ENCODE measurements at places on chromosomes 12 and 14. TPM values are rescaled to one million over a fixed set of nuclear protein-coding genes. Genes with fewer than 3 reads are reported as not detected.

Gene VDR
- total RNA-seq, result 82.6 TPM

Gene CLEC12A
- not detected for total RNA-seq

- DNase-seq, result no peak
Measured at GRCh38 chr14:53953828-53954550, 2.6 kb downstream of the BMP4 start.

GRCh38 chr12:6279631-6280030 lies 30.9 kb upstream of the PLEKHG6 start:
- no peak for DNase-seq

GRCh38 chr14:66369157-66369697 lies 116.9 kb upstream of the CCDC196 start:
- DNase-seq, result no peak

Gene TMEM253
- 0.70 TPM for total RNA-seq

DNA sequence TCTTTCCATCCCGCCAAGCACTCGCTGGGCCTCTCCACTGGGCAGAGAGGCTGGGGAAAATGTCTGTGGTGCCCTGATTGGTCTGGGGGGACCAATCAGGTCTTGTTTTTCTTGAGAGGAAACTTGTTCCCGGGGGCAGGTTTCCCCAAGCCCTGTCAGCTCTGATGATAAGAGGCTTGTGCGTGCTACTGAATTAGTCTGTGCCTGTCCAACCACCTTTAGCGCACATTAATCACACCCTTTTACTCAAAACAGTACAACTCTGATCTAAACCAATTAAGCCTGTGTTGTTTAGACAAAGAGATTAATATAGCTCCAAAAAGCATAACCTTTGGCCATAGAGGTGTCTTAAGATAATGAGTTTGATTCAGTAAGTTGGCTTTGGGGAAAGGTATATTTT lies 580.4 kb downstream of the VRK1 start:
- DNase-seq, result no peak

Gene RD3L
- total RNA-seq, result not detected

GRCh38 chr14:76771437-76771980 lies 10.2 kb downstream of the VASH1 start:
- DNase-seq, result no peak

DNA sequence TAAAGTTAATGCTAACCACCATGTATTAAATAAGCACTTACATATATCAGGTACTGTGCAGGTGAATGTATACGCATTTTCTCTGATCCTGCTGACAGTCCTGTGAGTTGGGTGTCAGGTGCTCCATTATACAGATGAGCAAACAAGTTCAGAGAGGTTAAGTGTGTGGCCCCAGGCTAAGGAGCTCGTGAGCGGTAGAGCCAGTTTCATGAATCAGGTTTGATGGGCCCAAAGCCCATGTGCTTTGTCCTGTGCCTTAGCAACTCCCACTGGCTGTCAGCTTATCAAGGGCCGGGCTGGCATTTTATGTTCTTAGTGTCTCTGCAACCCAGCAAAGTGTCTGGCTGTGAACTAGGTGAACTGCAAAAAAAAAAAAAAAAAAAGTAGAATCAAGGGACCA lies 701.2 kb upstream of the TBX3 start:
- DNase-seq, result no peak

GRCh38 chr12:105451211-105451610 lies 120.7 kb downstream of the C12orf75 start:
- no peak for DNase-seq

Gene TPPP2
- total RNA-seq, result not detected

DNA sequence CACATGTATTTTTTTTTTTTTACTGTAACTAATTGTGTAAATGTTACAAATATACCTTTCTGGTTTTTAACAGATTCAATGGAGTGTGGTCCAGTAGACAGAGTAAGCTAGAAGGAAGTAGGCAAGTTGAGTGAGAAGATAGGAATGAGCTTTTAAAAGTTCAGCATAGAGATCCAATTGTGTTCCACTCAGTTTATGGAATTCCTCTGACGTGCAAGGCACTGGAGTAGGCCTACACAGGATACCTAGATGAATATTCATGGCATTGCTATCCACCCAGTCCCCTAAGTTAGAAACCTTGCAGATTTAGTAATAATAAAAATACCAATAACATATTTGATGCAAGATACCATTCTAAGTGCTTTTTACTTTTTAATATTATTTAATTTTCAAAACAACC lies 225.6 kb upstream of the ARID2 start:
- no peak for DNase-seq

GRCh38 chr14:80212023-80212397 lies 706 bp upstream of the DIO2 start:
- no peak for DNase-seq

DNA sequence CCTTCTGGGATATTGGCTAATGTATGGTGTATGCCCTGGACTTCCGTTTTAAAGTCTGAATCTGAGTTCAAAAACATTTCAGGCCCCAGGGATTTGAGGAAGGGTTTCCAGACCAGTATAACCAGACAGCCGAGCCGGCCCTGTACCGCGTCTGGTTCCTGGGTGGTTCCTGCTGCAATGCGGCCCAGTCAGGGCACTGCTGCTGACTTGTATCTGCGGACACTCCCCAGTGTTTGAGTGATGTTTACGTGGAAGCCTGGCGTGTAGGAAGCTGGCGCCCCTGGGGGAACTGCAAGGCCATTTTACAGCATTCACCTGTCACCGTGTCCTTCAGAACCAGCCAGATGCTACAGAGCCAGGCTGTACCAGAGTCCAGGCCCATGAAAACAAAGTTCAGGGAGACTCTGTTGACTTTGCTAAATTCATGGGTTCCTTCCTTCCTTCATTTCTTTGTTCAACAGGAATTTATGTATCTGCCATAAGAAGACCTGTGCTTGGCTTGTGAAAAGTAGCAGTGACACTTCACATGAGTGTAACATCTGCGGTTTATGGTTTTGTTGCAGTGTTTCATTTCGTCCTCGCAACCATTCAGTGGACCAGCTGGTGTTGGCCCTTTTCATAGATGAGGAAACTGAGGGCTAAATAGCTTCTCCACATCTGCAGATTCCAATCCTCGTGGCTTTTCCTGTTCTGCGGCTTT lies 16.8 kb downstream of the EML1 start:
- no peak for DNase-seq

Gene ESPL1
- total RNA-seq, result 0.40 TPM

- DNase-seq, result no peak
Measured at GRCh38 chr14:91778217-91778616, 46.3 kb upstream of the CATSPERB start.

Gene FLRT2
- not detected for total RNA-seq

DNA sequence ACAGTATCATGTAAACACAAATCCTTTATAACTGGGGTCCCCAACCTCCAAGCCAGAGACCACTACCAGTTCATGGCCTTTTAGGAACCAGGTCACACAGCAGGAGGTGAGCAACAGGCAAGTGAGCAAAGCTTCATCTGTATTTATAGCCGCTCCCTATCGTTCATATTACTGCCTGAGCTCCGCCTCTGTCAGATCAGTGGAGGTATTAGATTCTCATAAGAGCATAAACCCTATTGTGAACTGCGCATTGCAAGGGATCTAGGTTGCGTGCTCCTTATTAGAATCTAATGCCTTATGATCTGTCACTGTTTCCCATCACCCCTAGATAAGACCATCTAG lies 49.9 kb downstream of the LRP6 start:
- DNase-seq, result no peak

DNA sequence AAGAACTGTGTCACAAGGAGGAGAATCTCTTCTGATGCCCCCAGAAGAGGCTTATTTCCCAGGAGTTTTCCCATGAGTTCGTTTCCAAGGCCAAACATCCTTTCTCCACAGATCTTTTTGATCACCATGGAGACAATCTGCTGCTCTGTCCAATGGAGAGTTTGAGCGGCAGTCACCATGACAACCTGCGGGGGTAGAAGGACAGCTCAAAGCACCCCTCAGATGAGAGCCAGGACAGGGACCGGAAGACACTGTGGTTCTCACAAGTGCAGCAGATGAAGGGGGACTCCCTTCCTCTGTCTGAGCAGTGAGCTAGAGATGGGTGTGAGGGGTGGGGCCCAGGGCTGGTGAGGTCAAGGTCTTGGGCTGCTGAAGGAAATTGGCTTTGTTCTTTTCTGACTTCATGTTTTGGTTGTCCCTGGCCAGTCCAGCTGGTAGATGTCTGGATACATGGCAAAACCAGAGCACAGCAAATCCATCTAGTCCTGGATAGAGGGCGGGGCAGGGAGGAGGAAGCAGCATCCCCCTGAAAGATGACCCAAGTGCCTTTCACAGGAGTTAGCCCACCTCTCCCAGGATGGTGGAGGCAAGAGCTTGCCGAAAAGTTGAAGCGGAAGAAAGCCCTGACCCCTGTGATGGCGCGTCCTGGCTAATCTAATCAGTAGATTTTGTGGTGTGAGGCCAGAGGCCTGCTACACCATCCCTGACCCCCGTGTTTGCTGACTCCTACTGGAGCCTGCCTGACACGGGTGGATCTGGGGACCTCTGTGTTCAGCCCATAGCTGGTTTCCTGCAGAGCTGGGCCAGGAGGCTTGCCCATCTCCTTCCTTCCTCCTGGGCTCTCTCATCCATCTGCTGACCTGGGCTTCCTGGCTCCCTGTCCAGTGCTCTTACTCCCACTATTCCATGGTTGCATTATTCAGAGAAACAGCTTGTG lies 24.4 kb downstream of the DHRS2 start:
- no peak for DNase-seq

DNA sequence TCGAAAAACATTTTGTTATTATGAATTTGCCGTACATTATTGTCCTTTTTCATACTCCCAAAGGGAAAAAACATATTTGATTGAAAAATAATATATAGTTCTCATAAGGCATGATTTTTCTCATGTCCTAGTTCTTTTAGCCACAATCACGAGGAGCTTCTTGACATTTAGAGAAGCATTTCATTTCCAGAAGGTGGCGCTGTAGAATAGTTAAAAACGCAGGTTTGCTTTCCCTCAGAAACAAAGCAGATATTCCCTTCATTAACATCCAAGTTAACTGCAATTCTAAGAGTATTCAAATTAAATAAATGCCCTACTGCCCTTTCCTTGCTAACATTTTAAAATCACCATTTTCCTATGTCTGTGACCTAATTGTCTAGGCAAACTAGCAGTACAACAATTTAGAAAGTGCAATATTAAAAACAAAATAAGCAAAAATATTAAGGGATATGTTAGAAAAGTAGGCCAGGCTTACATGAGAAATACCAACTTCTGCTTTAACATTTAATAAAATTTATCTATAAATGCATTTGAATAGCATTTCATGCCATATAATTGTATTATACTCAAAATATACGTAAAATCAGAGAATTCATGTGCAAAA lies 10.9 kb upstream of the PIK3C2G start:
- no peak for DNase-seq

DNA sequence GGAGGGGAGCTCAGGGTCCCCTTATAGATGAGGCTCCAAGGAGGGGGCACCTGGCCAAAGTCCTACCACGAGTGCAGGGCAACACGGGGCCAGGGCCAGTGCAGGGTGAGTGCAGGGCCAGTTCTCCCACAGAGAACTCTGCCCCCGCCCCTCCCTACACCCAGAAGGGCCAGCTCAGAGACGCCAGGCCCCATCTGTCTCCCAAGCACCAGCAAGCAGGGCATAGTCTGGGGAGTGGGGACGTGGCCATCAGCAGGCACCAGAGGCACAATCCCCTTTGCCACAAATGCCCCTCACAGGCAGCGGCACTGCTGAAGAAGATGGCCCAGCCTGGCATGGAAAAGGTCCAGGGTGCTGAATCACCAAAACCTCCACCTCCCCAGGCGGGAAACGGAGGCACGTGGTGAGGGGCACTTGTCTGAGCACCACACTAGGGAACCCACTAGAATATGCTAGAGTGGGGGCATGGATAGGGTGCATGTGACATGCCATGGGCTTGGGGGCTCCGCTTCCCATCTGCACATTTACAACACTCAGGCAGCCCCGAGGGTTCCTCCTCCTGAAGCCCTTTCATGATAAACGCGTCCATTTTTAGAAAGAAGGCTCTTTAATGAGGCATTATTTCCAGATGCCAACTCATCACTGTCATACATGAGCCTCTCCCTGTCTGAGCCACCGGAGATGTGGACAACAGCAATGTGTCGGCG lies 17.8 kb downstream of the CCDC85C start:
- no peak for DNase-seq

Gene OASL
- total RNA-seq, result 16.7 TPM

Gene CIROP
- not detected for total RNA-seq

Gene HPD
- total RNA-seq, result not detected

DNA sequence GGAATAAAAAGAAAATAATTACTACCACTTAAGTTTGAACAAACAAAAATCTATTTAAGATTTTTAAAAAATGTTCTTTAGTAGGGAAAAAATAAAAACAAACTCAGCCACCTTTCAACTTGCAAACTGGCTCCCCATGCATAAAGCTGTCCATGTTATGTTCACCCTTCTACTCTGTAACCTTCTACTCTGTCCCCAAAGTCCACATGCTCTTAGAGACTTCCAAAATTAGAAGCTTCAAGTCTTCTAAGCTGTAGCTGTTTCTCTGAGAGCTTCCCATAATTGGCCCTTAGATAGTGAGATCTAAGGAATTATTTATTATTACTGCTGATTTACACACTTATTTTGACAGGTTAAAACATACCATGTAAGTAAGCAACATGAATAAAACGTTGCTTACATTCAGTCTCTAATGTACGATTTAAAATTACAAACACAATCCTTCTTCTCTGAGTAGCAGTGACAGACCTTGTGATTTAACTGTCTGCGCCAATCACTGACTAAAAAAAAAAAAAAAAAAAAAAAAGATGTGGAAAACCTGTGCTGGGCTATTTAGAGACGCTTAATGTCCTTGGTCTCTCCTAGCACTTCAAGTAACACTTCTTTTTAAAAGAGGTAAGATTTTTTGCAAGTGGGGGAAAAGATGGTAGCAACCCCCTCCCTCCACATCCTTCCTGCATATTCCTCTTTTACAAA lies 28.3 kb upstream of the GRIP1 start:
- DNase-seq, result no peak

- DNase-seq, result no peak
Measured at GRCh38 chr12:86675197-86675596, 419.0 kb upstream of the MGAT4C start.

DNA sequence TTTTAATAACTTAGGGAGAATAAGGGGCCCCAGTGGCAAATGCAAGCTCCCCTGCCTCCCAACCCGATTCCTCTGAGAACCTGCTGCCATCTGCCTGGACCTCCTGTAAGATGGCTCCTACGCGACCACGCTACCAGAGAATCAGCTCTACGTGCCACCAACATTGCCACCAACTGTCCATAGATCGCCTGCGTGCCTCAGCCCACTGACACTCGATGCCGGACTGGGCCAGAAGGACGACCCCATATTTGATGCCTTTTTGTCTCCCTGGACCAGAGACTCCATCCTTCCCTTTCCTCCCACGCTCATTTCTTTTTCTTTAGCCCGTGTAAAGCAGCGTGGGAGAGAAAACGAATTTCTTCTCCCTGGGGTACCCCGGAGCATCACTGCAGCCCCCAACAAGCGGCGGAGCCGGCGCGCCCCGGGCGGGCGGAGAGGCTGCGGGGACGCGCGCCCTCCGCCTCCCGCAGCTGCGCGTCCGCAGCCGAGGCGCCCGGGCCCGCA lies 565 bp upstream of the KLHL42 start:
- no peak for DNase-seq

Gene ITGB7
- 208 TPM for total RNA-seq

Gene POTEM
- total RNA-seq, result not detected
